ENCODE measurements at places on chromosomes 3 and 15.

DNA sequence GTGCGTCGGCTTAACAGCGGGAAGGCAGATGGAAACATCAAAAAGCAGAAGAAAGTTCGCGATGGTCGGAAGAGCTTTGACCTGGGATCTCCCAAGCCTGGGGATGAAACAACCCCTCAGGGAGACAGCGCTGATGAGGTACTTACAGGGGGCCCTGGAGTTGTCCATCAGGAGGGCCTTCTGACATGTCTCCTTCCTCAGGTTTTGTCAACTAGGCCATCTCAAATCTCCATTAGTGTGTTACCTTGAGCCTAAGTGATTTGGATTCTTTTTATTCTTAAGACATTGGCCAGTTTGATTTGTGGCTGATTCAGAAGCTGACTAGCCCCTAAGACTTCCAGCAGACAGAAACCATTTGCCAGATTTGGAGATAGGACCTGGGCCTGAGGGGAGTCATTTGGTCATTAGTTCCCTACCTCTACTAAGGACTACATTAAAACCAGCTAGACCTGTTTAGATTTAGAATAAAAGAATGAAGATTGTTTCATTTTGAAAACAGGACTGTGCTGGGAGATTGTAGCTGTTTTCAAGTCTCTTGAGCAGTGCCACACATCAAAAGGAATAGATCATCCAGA lies 97.6 kb upstream of the UMPS start:
- no peak for DNase-seq

DNA sequence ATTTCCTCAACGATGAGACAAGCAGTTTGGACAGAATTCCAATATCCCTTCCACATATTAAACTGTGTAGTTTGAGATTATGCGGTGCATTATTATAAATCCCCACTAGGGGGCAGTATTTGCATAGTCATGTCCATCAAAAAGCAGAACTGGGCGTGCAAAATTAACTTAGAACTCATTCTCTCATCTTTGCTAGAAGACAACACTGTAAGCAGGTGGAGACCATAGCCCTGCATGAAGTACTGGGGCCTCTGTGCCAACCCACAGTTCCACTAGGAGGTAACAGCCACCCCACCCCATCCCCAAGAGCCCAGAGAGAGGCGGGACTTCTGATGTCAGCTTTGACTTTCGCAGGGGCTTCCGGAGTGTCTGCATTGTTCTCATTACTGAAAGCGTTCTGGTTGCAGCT lies 106.6 kb upstream of the TMC3 start:
- peak; percentile 92 for DNase-seq

GRCh38 chr3:18585004-18585968 lies 160.1 kb upstream of the SATB1 start:
- no peak for DNase-seq

DNA sequence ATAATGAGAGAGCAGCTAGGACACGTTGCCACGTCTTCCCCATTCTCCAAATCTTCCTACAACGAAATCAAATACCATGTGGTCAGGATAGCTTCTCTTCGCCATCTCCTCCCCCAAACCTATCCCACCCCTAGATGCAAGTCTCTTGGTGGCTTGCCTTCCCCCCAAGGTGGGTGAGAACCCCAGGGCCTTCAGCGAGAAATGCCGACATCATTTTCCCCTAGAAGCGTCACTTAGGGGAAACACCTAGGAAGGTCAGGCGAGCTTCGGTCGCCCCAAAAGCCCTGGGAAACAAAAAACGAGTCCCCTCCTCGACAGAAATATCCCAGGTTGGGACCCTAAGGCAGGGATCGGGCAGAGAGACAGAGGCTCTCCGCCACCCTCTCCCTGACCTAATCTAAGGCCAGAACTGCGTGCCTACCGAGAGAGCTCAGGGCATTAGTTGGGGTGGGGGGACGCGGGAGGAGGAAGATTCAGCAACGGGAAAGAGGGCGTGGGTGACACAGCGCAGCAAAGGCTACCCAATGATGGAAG lies 502 bp downstream of the DPH3 start:
- DNase-seq: peak; percentile 16

GRCh38 chr3:55405436-55405835 lies 81.7 kb downstream of the WNT5A start:
- no peak for DNase-seq

DNA sequence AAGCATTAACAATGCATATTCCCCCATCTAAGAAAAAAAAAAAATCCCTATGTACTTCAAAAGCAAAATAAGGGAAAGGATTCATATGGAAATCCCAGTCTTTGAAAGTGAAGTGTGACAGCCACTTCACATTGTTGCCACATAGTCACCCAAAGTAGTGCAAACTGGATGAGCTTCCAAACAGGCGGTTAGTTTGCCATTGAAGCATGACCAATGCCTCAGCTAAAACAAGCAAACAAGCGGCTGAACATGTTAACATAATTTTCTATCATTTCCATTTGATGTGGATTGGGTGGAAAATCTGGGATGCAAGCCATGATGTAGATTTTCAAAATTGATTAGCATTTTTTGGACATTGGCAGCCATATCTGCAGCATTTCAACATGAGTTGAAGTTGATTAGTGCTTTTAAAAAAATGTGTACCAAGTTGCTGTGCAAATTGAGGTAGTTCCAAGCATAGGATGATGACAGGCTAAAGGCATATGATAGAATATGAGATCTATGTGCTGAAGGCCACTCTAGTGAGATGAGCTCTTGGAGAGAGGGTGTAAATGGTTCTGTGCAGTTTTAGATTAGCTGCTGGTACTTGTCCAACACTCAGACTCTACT lies 405.2 kb downstream of the NR2F2 start:
- no peak for DNase-seq

GRCh38 chr3:181698263-181698954 lies 13.3 kb upstream of the SOX2 start:
- DNase-seq: no peak

DNA sequence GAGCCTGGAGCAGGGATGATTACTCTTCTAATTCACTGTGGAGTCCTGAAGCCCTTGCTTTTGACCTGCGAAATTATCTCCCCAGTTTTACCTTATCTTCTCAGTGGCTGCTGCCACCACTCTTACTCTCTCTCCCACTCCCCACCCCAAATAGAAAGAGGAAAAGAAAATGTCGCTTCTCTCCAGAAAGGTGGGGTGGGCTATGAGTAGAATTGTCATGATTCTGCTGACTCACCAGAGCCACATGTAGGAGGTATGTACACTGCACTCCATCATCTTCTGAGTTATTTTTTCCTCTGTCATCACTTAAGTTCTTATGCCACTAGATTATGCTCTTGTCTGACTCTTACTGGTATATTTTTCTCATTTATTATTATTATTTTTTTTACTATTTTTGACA lies 43.9 kb upstream of the TMEM158 start:
- DNase-seq: no peak

DNA sequence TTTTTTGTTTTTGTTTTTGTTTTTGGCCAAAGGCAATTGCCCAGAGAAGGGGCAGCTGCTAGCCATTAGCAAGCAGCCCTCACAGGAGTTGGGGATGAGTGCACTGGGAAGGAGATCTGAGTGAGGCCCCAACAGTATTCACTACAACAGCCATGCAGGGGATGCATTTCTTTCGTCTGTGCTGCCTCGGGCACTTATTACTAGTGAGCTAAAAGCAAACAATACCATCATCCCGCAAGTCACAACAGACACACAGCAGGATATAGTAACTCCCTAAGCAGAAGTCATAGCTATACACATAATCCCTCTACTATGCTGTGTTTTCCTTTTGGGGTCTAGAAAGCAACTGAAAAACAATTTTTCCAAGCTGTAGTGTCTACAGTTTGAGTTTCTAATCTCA lies 27.2 kb downstream of the CRTAP start:
- peak; percentile 32 for DNase-seq

GRCh38 chr15:46646490-46646889 lies 1011.7 kb downstream of the SQOR start:
- no peak for DNase-seq

DNA sequence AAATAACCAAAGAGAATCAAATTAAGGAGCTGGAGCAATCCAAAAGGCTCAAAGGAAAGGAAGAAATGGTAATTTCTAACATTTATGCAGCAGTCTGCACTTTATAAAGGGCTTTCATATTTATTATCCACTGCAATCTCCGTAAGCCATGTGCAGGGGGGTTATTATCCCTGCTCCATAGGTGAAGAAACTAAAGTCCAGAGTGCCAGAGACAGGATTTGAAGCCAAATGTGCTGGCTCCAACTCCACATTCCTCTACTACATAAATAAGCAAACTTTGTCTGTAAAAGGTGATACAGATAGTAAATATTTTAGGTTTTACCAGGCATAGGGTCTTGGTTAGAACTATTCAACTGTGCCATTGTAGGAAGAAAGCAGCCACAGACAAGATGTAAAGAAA lies 221.4 kb downstream of the MINAR1 start:
- no peak for DNase-seq

DNA sequence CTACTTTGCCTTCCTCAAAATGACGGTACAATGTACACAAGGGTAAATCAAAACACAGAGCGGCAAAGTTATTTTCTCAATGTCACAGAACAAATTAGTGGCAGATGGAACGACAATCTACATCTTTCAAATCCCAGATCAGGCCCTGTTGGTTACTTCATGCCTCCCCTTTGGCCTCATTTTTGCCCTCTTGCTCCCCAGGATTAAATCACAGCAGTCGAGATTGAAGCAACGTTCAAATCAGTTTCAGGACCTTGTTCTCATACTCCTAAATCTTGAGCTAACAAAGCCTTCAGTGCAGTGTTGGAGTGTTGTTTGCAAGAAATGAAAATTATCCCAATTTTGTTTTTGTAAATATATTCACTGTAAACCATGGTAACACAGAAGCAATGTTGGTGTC lies 91.4 kb downstream of the FBN1 start:
- no peak for DNase-seq

DNA sequence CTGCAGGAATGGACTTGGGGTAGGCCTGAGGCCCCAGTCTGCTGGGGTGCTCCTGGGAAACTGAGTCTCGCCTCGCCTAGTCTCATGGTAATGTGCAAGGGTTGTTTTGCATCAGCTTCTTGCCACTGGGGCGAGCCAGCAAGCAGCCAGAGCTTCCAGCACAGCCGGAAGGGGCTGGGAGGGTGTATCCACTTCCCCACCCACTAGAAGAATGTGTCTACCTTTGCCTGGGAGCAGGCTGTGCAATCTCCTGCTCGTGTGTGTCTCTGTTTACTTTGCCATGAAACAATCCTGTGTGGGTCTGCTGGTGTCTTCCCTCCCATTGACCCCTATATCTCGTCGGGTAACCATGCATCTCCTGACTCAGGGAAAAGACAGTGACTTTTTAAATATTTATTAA lies 21.8 kb upstream of the ERICH6 start:
- no peak for DNase-seq

DNA sequence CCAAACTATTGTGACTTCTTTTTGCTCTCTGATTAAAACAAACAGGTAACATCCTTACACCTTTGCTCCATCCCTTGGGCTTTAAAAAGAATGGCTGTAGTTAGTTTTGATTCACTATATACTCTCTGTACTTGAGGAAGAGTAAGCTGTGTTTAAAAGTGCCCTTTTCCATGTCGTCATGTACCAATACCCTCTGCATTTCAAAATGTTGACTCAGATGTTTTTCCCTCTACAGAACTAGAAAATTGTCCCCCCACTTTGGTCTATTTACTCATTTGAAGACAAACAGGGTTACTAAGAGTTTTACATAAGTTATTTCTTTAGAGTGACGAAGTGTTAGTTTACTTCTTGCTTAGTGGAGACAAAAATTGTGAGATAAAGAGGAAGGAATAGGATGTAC lies 62.7 kb downstream of the TASOR start:
- no peak for DNase-seq

- DNase-seq: no peak
Observed at GRCh38 chr15:26113296-26113695, 250.2 kb upstream of the ATP10A start.

GRCh38 chr3:164250923-164251322 lies 827.4 kb downstream of the SI start:
- no peak for DNase-seq

DNA sequence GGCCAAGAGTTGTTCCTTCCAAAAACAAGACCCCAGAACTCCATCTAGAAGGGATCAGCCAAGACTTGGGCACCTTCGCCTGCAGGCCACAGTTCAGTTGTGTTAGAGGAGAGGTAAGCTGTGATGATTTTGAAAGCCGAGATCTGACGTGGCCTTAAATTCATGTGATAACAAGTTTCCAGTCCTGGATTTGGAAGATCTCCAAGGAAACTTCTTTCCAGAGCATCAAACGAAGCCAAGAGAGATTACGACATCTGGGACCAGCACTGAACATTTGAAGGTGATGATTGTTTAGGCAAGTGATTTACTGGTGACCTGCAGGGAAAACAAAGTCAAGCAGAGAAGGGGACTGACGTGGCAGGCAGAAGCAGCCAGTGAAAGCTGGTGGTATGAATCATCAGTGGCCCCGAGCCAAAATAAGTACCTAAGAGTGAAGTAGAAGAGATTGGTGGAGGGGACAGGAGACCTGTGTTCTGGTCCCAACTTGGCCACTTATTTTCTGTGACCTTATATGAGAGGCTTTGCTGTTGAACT lies 339.0 kb upstream of the PROK2 start:
- no peak for DNase-seq

GRCh38 chr3:159796744-159797143 lies 191.9 kb upstream of the IL12A start:
- DNase-seq: peak; percentile 41

- peak; percentile 44 for DNase-seq
Observed at GRCh38 chr3:117719316-117719926, 1009.8 kb downstream of the TUSC7 start.

GRCh38 chr3:106824856-106825255 lies 552.4 kb upstream of the CCDC54 start:
- DNase-seq: no peak

GRCh38 chr3:24195504-24196230 lies 250.6 kb downstream of the NR1D2 start:
- DNase-seq: peak; percentile 30

DNA sequence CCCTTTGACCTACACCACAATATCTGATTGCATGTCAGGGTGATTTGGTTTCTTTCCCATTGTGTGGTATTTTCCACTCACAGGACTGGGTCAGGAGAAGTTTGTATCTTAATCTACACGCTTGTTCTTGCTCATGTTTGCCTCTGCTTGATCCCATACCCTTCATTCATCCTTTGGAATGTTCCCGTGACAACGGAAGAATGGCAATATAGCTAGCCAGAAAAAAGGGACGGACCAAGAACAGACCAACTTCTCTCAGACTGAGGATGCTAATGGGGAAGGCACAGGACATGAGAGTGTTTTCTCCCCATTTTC lies 7.8 kb upstream of the THSD4 start:
- no peak for DNase-seq

- no peak for DNase-seq
Observed at GRCh38 chr15:58462973-58463663, 31.3 kb downstream of the LIPC start.

DNA sequence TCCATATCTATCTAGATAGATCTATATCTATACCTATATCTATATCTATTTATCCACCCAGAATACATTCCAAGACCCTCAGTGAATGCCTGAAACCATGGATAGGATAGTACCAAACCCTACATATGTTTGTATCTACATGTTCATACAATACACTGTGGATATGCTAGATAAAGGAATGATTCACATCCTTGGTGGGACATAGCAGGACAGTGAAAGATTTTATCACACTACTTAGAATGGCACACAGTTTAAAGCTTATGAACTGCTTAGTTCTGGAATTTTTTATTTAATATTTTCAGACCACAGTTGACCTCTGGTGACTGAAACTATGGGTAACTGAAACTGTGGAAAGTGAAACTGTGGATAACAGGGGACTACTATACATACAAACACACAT lies 198.8 kb upstream of the TTC14 start:
- DNase-seq: no peak

GRCh38 chr15:52180196-52180835 lies 10.9 kb downstream of the GNB5 start:
- DNase-seq: no peak

Measured in tongue (tissue), 3 donors.